MCF 10A (cell line): ENCODE measurements at places on chromosomes 11 and 22. TPM values are rescaled to one million over a fixed set of nuclear protein-coding genes. Genes with fewer than 3 reads are reported as not detected.

The RIBC2 gene
- 0.26 TPM in 1 of 2 replicates, not detected in the other for total RNA-seq

DNA sequence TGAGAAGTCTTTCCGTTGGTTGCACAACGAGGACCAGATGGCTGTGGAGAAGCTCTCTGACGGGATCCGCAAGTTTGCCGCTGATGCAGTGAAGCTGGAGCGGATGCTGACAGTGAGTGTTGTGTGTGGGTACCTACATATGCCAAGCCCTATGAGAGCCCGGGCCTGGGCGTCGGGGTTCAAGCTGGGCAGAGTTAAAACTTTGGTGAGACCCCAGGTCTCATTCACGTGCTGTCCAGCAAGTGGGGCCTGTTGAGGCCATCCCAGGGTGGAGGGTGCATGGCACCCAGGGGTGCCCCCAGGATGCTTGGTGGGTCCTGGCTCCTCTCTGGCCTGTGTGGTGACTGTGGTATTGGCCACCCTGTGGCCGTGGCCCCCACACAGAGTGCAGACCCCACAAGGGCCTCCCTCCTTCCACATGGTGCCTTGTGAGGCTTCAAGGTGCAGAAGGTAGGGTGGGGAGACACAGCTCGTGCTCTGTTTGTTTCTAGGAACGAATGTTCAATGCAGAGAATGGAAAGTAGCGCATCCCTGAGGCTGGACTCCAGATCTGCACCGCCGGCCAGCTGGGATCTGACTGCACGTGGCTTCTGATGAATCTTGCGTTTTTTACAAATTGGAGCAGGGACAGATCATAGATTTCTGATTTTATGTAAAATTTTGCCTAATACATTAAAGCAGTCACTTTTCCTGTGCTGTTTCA, 12.8 kb downstream of the GATD1 start:
- no peak for DNase-seq

DNA sequence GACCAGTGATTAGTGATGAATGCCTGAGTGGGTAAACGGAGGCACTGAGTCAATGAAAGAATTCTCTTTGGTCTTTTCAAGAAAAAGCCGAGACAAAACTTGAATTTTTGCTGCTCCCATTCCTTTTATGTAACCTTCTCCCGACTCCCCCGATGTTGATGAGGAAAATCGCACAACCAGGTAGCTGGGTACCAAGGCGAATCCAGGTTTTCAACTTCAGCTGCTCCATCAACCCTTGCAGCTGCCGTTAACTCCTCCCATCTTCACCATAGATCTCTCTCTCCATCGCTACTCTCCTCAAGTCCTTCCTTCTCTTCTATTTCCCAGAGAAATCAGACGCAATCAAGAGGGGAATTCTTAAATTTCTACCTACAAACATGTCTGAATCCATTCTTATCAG, 611 bp upstream of the USP2 start:
- no peak for DNase-seq

DNA sequence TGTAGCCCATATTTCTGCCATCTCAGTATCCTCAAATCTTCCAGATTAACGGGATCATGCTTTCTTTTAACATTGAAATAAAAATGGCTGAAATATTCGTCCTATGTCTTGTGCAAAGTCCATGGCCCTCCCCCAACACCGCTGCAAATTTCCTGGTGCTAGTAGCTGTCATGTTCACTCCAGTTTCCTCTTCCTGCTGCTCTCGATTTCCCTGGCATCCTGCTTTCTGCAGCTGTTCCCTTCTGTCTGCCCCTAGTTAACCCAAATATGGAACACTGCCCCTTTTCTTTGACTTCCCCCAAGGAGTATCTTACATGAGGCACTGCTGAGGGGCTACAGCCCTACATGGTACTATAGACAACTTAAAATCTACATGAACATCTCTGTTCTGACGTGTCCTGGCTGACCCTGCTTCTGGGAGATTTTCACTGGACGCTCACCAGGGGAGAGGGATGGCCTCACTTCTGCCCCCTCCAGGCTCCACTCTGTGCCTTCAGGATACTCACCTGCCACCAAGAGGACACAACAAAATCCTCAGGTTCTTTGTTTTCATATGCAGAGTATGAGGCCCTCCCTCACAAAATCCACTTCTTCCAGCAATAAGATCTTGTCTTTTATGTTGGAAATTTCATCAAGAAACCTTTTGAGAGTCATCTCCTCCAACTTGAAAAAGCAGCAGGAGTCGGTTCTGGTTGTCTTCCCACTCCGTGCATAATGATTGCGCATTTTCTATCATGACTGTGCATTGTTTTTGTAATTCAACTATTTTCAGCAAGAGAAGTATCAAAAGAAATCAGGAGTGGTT, 29.5 kb upstream of the SCUBE2 start:
- no peak for DNase-seq

The MEI1 gene
- total RNA-seq, result not detected in 2 replicates

DNA sequence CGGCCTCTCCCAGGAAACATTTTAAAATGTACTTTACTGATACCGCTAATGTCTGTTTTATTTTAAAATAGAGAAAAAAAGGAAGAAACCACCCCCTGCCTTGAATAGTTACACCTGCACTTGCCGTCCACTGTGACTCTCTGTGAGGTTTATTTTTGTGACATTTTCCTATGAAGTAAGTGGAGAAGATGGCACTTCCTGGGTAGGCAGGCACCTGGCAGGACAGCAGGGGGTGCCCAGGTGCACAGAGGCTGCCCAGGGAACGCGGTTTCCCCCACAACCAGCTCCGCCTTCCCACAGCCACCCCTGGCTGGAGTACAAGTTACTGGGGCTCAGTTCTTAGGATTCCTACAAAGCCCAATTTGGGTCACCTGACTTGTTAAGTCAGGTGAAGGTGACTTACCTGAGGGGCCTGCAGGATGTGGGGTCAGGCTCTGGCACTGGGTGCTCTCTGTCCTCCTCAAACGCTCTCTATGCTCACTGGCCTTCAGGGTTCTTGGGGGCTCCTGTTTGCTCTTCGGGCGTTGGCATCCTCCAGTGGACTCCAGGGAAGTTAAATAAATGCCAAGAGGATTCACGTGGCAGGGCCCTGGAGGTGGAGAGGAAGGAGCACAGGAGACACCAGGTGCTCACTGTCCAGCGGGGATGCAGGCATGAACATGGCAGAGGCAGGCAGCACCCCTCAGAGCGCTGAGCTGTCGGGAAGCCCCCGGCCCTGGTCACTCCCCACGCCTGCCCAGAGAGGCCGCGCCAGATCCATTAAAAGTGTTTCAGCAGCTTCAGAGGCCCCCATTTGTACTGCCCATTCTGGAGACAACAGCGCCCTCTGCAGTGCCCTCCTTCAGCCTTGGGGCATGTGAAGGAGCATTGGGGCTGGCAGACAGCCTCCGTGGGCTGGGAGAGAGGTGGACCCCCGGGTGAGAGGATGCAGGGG, 1021.2 kb downstream of the TBC1D22A start:
- DNase-seq, result no peak

DNA sequence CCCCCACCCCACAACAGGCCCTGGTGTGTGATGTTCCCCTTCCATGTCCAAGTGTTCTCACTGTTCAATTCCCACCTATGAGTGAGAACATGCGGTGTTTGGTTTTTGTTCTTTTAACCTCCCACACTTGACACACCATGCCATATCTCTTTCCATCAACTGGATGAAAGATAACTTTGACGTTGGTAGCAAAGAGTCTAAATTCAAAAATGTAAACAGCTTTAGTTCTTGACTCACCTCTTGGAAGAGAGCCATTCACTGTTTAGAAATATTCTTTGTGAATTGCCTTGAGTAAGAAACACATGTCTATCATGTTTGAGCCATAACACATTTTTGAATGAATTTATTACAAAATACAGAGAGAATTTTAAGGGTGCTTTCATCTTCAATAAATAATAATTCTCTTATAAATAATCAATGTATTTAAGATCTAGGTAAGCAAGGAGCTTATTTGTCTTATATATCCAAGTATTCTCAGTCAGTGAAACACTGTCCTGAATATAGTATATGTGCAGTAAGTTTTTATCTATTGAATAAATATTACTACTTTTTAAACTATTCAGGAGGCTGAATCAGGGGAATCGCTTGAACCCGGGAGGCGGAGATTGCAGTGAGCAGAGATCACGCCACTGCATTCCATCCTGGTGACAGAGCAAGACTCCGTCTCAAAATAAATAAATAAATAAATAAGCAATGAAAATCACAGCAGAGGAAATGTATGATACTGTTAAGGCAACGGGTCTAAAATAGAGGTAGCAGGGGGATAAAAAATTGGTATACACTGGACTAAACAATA, 6.7 kb downstream of the CARD18 start:
- DNase-seq, result peak; percentile 93

- DNase-seq, result no peak
These were observed 537 bp downstream of the SCN4B start for GRCh38 chr11:118152020-118152551.

- DNase-seq, result peak; percentile 54
These were observed 52.4 kb downstream of the CACNA1I start for GRCh38 chr22:39622881-39623367.

DNA sequence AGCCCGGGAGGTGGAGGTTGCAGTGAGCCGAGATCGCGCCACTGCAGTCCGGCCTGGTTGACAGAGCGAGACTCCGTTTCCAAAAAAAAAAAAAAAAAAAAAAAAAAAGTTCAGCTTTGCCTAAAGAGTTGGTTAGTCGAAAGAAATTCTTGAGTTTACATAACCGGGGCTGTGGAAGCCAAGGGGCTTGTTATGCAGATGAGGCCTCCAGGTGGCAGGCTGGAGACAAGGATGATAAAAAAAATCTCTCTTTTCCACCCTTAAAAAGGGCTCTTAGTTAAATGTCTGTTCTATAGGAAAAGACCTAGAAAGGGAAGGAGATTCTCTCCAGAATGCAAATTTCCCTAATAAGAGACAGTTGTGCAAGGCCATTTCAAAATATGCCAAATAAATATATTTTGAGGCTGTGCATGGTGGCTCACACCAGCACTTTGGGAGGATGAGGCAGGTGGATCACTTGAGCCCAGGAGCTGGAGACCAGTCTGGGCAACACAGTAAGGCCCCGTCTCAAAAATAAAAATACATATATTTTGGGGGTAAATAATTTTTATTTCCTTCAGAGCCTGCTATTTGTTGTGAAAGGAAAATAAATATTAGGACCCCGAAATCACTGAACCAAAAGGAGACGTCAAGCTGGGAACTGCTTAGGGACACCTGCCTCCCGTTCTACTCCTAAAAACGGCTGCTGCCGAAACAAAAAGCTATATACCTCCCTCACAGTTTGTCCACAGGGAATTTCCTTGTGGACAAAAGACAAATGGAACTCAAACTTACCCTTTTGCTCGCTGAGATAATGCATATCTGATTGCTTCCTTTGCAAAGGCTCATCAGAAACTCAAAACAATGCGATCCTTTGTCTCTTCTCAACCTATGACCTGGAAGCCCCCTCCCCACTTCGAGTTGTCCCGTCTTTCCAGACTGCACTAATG, 2.4 kb upstream of the IFITM2 start:
- DNase-seq, result peak; percentile 74

The TBX10 gene
- total RNA-seq, result not detected in 2 replicates

DNA sequence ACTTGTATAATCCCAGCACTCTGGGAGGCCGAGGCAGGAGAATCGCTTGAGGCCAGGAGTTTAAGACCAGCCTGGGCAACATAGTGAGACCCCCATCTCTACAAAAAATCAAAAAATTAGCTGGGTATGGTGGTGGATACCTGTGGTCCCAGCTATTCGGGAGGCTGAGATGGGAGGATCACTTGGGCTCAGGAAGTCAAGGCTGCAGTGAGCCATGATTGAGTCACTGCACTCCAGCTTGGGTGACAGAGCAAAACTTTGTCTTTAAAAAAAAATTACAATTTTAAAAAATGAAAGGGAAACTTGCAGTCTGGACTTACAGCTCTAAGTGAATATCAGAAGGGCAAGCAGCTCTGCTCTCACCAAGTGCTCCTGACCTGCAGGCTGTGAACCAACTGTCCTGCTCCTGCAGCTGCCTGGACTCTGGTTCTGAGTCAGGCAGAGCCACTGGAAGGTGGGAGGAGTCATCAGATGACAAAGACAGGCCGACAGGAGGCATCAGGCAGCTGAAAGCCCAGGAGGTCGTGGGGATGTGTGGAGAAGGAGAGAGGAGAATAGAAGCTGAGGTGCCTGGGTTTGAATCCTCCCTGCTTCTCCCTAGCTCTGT, 9.6 kb downstream of the SMTNL1 start:
- peak; percentile 26 for DNase-seq

DNA sequence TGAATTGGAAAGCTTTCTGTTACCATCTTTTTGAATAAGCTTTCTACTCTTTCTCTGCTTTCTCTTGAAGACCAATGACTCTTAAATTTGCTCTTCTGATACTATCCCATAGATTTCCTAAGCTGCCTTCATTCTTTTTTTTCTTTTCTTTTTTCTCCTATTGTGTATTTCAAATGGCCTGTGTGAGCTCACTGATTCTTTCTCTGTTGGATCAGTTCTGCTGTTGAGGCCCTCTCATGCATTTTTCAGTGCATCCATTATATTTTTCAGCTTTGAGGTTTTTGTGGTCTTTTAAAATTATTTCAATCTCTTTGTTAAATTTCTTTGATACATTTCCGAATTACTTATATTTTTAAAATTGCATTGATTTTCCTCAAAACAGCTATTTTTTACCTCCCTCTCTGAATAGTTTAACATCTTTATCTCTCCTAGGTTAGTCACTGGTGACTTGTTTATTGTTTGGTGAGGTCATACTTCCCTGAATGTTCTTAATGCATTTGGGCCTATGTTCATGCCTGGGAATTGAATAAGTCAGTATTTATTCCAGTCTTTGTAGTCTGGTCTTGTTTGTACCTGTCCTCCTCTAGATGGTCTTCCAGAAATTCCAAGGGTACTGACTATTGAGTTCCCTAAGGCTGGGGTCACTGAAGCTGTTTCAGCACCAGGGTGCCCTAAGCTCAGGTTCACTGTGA, 110.6 kb upstream of the SERPIND1 start:
- no peak for DNase-seq

- DNase-seq, result no peak
These were observed 19.8 kb upstream of the GNB1L start for GRCh38 chr22:19874307-19875060.

- no peak for DNase-seq
These were observed 52.5 kb upstream of the SUSD2 start for GRCh38 chr22:24128631-24129262.

GRCh38 chr11:128575961-128576350, 11.4 kb downstream of the ETS1 start:
- DNase-seq, result no peak

The PANX3 gene
- not detected in 2 replicates for total RNA-seq

DNA sequence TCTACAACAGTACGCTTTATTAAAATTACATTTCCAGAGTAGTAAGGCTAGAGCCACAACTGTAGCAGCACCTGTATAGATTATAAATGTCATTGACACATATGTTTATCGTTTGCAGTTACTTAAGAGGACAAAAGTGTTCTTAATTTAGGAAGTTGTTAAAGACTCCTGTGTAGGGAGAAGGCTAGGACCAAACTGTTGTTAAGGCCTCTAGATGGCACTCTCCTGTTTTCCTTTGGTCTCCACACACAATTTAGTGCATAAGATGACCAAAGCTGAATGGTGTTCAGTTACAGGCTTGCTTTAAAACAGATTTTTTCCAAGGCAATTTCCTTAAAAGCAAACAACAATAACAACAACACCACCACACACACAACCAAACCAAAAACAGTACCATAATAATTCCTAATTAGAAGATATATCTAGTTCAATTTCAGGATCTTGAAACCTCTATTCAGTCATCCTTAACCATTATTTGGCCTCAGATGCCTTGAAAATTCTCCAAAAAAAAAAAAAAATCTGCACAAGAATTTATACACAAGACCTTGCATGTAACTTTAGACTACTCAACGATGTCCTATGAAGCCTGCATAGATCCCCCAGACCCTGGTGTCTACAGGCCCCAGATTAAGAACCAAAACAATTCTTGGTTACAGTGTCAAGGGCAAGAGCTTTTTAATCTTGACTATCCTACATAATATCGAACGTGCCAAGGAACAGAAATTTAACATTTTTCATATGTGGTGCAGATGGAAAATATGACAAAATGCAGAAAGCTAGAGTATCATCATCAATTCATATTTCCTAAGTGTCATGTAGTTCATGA, 42.6 kb upstream of the APOA1 start:
- peak; percentile 74 for DNase-seq

The RAB36 gene
- 8.5 and 8.8 TPM in 2 replicates for total RNA-seq
